ENCODE measurements at places on chromosomes 5 and 9.

DNA sequence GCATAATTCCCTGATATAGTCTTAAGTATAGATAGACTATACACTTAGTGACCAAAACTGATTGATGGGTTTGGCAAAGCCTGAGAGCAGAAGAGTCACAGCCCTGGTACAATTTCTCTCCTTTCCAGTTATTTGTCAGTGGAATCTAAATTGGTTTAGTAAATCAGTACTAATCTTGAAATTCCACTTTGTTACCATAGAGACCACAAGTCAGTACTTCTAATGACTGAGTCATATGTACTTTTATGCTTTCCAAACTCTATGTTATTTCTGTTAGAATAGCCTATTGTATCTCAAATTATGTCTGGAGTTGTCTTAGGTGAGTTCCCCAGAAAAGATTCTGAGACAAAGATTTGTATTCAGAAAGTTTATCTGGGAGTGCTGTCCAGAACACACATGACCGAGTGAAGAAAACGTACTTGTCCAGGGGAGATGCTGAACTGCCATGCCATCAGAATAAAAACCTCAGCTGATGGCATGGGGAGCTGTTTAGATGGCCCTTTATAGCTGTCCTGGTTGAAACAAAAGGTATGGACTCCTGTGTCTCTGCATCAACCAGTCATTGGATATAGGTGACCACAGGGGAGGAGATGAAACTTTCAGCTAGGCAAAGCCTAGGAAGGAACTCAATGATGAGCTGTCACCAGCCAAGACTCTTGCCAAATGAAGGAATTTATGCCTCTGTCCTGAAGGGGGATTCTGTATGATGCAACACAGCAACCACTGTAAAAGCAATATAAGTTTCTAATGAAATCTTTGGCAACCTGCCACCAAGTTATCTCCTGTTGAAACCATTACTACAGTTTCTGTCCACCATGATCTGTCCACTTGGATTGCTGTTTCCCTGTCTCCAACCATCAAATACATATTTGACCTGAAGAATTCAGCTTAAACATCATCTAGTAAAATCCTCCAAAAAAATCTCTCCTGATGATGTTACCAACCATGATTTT lies 18.0 kb upstream of the SMC2 start:
- DNase-seq: no peak

DNA sequence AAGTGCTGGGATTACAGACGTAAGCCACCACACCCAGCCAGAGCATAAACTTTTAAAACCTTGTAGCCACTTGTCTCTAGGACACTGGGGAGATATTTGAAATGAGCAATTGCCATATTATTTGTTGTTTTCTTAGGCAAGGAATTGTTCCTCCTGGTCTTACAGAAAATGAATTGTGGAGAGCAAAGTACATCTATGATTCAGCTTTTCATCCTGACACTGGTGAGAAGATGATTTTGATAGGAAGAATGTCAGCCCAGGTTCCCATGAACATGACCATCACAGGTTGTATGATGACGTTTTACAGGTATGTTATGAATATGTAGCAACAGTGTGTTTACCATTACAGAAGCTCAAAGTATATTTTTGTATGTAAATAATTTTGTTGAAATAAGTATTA lies 30.5 kb downstream of the SFXN1 start:
- no peak for DNase-seq

DNA sequence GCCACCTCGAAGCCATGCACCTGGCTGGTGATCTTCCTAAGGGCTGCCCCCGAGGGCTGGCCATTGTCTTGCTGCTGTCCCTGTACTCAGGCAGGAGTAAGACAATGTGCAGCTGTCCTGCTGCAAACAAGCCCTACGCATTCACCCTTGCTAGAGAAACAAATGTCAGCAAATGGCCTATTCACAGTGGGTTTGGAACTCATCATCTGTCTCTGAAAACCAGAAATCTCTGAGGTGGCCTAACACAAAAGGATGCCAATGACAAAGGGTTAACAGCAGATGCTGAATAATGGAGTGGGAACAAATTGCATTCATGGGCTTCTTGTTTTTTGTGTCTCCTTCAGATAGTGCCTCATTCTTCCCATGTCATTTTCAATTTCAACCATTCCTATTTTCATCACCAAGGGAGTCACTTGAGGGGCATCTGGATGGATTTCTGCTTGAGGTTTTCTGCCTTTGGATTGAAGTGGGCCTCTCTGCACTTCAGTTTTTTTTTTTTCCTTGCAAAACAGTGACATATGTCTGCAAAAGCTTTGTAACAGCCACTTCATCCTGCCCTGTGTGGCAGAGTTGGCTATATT lies 261.6 kb upstream of the VLDLR start:
- no peak for DNase-seq

DNA sequence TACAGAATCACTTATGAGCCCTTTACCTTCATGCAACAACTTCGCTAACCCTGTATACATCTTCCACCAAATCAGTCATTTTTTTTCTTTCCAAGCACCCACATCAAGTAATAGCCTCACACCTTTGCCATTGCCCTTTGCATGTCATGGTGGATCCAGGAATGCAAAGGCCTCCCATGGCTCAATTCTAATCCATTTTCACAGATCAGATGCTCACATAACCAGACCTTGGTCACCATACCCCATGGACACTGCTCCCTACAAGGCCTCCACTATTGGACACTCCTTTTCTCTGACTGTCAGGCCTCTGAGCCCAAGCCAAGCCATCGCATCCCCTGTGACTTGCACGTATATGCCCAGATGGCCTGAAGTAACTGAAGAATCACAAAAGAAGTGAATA lies 179.5 kb downstream of the RASEF start:
- no peak for DNase-seq

GRCh38 chr5:27727254-27727653 lies 688.9 kb upstream of the CDH9 start:
- no peak for DNase-seq

GRCh38 chr9:114046237-114046755 lies 31.8 kb downstream of the AMBP start:
- DNase-seq: no peak

- no peak for DNase-seq
Measured at GRCh38 chr5:143213851-143214363, 189.6 kb downstream of the NR3C1 start.

- peak; percentile 40 for DNase-seq
Measured at GRCh38 chr9:36191290-36191645, 547 bp downstream of the CLTA start.

Data from activated CD8-positive, alpha-beta memory T cell treated with anti-CD3 and anti-CD28 coated beads, Interleukin-2, amount 50 U/mL, for 4 hours (primary cell).